Right cardiac atrium (tissue), 5 donors: ENCODE measurements at places on chromosomes 7 and 10. TPM values are rescaled to one million over a fixed set of nuclear protein-coding genes. Genes with fewer than 3 reads are reported as not detected.

DNA sequence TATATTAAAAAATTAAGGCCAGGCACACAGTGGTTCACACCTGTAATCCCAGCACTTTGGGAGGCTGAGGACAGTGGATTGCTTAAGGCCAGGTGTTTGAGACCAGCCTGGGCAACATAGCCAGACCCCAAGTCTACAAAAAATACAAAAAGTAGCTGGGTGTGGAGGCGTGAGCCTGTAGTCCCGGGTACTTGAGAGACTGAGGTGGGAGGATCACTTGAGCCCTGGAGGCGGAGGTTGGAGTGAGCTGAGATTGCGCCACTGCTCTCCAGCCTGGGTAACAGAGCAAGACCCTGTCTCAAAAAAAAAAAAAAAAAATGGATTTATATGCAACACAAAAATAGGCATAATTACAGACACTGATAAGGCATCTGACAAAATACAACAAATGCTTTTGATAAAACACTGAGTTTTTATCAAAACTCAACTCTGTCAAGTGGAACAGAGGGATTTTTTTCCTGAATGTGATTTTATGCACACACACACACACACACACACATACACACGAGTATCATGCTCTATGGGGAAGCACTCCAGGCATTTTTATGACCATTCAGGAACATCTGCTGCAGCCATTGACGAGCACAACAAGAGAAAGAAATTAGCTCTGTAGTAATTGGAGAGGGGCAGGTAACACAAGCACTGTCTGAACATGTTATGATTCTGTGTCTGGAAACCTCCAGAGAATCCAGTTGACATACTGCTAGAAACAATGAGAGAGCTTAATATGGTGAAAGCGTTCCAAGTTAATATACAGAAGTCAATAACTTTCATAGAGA lies 193.1 kb downstream of the WDR37 start:
- DNase-seq = no peak

GRCh38 chr10:124708922-124709520 lies 35.2 kb downstream of the FAM53B start:
- DNase-seq = no peak

GRCh38 chr10:77586719-77587415 lies 50.7 kb downstream of the KCNMA1 start:
- DNase-seq = no peak

DNA sequence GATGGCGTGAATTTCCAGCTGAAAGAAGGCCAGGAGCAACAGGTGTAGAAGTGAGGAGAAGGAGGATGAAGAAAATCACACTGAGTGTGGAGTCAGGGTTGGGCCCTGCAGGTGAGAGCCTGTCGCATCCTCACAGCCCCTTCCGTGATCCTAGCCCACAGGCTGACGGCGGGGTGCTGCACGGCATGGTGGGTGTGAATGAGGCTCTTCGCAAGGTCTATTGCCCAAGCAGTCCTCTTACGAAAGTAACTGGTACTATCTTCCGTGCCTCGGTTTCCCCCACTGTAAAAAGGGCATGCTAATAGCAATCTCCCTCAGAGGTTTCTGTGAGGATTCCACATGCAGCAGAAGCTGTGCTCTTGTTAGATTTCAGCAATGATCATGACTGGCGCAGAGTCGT lies 129.9 kb upstream of the TNS3 start:
- DNase-seq = no peak

DNA sequence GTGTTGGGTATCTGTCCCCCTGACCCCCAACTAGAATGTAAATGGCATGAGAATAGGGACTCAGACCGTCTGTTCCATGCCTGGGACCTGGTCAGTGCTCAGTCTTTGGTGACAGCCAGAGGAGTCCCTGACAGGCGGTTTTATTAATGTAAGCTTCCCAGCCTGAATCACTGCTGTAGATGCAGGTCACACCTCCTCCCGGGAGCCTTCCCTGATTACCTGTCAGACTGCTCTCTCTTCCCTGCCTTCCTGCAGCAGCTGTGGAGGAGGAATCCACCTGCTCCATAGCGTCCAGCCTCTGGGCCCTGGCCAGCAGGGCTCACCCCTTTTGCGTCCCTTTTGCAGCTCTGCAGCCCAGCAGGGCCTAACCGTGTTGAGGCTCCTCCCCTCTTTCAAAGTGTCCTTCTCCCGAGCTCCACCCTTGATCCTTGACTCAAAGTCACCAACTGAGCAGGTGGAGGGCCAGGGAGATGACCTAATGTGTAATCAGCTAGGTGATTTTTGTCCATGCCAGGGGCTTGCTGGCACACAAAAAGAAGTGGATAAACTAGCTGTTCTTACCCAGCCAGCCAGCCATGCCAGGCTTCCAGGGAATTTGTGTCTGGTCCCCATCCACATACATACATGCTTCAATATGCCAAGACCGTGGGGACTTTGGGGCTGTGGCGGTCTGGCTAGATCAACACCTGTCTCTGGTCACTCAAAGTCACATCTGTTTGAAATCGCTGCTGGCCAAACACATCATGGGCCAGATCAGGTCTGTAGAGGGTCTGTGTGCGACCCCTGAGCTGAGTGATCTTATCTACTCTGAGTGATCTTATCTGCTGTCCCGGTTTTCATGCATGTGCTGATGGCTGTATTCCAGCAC lies 195.1 kb downstream of the CCDC3 start:
- DNase-seq = no peak

- DNase-seq = peak; percentile 63
Measured at GRCh38 chr7:39271402-39271801, 293.7 kb downstream of the POU6F2 start.

- no peak for DNase-seq
Measured at GRCh38 chr7:54014765-54015164, 527.4 kb upstream of the VSTM2A start.

Gene FAM221A
- polyA plus RNA-seq = 3.6 TPM

DNA sequence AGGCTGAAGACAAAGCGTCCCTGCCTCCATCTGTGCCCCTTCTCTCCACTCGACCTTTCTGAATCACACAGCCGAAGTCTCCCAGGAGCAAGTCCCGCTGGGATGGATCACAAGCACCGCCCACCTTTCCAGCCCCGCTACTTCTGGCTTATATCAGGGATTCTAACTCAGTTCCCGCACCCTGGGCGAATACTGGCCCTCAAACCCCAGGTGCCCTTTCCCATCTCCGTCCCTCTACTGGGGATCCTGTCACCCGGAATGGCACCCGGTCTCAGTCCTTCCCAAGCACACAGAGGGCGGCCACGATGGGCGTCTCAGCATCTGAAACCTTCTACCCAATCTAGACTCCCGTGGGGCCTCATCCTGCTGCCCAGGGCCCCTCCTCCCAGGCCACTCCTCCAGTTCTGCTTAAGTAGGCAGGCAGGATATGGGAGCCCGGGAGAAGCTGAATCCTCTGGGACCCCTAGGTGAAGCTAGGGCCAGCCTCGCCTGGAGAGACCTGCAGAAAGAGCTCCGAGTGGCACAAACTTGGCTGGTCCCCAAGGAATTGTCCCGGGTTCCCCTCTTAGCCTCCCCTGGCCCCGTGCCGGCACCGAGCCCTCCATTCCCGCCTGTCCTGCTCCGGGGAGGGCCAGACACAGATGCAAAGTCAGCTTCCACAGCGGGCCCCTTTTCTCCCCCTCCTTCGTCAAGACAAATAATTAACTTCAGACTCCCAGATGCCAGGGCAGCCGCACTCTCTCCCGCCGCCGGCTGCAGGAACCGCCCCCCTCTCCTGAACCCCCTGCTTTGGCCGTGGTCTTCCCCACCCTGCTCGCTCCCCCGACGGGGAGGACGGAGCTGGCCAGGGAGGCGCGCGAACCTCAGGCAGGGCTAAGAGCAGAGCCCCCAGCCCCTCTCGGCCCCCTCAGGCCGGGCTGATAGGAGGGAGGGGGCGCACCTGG lies 612 bp downstream of the KCP start:
- DNase-seq = peak; percentile 34

DNA sequence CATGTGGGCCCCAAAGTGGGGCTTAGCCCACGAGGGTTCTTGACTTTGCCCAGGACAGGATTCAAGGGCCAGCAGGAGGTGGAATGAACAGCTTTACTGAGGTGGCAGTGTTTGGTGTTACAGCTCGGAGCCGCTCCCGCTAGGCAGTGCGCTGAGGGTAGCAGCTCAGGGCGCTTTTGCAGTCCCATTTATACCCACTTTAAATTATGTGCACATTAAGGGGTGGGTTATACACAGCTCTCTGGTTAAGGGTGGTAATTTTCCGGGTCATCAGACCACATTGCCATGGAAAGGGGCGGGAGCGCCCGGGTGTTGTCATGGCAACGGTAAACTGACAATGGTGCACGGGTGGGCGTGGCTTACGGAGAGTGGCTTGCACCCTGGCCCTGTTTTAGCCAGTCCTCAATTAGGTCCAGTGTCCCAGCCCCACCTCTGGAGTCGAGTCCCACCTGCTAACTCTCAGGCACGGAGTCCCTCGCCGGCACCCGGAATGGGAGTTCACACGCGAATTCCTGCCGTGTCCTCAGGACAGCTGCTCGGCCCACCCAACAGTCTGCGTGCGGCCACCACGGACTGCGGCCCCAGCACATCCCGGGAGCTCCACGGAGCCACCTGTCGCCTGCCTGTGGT lies 58.2 kb upstream of the PDGFA start:
- DNase-seq = no peak

Gene PIK3CG
- polyA plus RNA-seq = 0.14 TPM

Gene CUBN
- polyA plus RNA-seq = 0.41 TPM

- DNase-seq = no peak
Measured at GRCh38 chr7:32588657-32589056, 93.4 kb downstream of the AVL9 start.

DNA sequence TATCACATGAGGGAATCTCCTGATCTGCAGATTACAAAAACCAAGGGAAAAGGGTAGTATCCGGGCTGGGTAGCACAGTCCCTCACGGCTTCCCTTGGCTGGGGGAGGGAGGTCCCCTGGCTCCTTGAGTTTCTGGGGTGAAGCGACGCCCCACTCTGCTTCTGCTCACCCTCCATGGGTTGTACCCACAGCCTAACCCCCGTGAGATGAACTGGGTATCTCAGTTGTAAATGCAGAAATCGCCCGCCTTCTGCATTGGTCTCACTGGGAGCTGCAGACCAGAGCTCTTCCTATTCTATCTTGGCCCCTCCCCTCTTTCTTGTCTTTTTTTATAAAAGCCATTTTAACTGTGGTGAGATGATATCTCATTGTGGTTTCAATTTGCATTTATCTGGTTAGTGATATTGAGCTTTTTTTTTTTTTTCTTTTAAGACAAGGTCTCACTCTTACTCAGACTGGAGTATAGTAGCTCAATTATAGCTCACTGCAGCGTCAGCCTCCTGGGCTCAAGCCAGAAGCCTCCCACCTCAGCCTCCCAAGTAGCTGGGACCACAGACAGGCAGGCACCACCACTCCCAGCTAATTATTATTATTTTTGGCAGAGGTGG lies 87.8 kb downstream of the ABCC2 start:
- no peak for DNase-seq

Gene TRIM73
- polyA plus RNA-seq = 1.0 TPM

GRCh38 chr7:16609842-16610450 lies 35.6 kb downstream of the ANKMY2 start:
- no peak for DNase-seq

DNA sequence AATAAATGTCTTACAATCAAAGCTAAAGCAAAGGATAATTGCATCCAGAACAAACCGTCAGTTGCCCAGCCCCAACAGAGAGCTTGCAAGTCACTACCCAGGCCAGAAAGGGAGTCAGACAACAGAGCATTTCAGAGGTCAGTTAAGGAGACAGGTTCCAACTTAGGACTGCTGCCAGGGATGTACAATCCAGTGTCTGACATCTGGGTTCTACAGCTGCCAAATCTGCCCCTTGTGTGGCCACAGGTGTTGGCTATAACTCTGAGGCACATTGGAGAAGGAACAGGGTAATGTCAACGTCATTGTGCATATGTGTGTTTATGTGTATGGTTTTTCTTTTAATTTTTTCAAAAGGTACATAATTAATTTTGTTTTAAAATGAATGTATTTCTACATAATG lies 85.2 kb upstream of the GLCCI1 start:
- no peak for DNase-seq

GRCh38 chr10:51788273-51788672 lies 88.9 kb upstream of the CSTF2T start:
- no peak for DNase-seq

GRCh38 chr10:59337201-59337652 lies 25.1 kb downstream of the FAM13C start:
- peak; percentile 59 for DNase-seq

Gene HOXA3
- polyA plus RNA-seq = 1.0 TPM

- no peak for DNase-seq
Measured at GRCh38 chr7:126533715-126534114, 719.0 kb downstream of the GRM8 start.

DNA sequence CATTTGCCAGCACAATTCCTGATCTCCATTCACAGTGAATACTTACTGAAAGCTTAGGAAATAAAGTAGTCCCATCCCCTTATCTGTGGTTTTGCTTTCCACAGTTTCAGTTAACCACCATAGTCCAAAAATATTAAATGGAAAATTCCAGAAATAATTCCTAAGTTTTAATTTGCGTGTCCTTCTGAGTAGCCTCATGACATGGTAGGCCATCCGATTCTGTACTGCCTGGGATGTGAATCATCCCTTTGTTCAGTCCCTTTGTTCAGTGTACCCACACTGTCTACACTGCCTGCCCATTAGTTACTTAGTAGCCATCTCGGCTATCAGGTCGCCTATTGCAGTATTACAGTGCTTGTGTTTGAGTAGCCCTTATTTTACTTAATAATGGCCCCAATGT lies 14.2 kb downstream of the RAB11FIP2 start:
- DNase-seq = no peak

- no peak for DNase-seq
Measured at GRCh38 chr10:120424198-120424464, 32.9 kb upstream of the PLPP4 start.

Gene PGAM2
- polyA plus RNA-seq = 2,530 TPM

- peak; percentile 16 for DNase-seq
Measured at GRCh38 chr10:18214691-18215563, 74.7 kb downstream of the CACNB2 start.

DNA sequence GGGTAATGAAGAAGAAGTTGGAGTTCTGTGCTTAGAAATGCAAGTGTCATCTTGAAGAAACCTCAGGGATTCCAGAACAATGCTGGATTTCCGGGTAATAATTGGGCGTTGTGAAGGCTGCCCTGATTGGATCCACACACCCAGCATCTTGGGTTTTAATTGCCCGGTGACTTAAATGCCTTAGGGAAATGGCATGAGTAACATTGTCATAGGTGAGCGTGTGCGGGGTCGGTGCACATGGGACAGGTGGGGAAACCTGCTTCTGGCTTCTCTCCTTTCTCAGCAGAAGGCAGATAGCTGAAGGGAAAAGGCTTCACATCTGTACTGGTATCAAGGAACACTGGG lies 15.2 kb upstream of the CAMK1D start:
- DNase-seq = no peak

DNA sequence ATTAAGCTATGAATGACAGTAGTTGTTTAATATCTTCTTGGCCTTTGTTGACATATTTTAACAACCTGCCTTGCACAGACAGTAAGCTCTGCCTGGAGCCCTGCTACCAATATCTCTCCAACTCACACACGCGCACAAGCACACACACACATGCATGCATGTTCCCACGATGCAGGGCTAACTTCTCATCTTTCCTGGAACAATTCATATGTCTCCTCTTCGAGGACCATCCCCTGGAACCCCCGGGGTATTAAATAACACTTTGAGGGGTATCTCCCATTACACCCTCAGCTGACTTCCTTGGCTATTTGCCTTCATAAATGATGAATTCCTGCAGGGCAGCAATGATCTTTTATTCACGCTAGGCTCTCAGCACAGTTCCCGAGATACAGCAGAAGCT lies 258.0 kb downstream of the TRIL start:
- DNase-seq = no peak
